ENCODE measurements at places on chromosomes 7 and 10. TPM values are rescaled to one million over a fixed set of nuclear protein-coding genes. Genes with fewer than 3 reads are reported as not detected.

CARD11 gene
- total RNA-seq = 0.50 TPM

TBX20 gene
- total RNA-seq = 3.2 TPM

CRTAC1 gene
- not detected for total RNA-seq

SPAG6 gene
- not detected for total RNA-seq

STEAP1B gene
- 1.6 TPM for total RNA-seq

ANKRD1 gene
- 29.8 TPM for total RNA-seq

NFE2L3 gene
- total RNA-seq = 17.1 TPM

UBTD1 gene
- 15.8 TPM for total RNA-seq

NPC1L1 gene
- total RNA-seq = not detected

MACROH2A2 gene
- total RNA-seq = 45.5 TPM

SOSTDC1 gene
- total RNA-seq = 0.25 TPM

SUV39H2 gene
- total RNA-seq = 46.0 TPM

HHEX gene
- total RNA-seq = 17.3 TPM

DMTF1 gene
- 40.2 TPM for total RNA-seq
